ENCODE measurements at places on chromosomes 7 and 10.

- DNase-seq, result no peak
Observed at GRCh38 chr7:138359870-138360559, 100.0 kb upstream of the TRIM24 start.

DNA sequence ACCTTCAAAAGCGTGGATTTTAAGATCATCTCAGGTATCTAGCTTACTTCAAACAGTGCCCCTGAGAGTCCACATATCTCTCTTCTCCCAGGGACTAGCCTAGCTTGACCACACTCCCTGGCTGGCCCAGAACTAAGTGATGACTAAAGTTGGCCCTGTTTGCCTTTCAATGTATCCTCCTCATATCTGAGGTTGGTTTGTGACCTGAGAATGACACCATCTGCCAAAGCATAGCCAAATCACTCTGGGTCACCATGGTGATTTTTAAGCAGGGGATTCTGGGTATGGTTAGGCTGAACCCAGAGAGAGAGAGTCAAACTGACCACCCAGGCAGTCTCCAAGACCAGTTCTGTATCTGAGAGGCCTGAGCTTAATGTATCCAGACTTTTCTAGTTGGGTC, 16.2 kb downstream of the CNNM1 start:
- DNase-seq, result no peak

- DNase-seq, result no peak
Observed at GRCh38 chr10:45555795-45556194, 116.8 kb downstream of the ZFAND4 start.

DNA sequence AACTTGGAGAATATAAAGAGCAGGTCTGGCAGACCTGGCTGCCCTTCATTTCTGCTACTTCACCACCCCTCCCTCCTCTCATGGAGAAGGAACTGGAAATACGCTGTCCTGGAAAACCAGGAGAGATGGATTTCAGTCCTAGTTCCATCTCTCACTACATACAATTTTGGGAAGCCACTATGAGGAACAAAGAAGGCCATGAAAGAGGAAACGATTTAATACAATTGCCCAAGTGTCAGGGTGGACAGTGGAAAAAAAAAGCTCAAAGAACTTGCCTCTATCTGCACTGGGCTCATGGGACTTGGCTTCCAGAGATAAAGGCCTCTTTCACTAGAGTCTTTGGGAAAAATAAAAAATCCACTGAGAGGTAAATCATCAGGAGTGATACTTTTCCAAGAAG, 561.7 kb downstream of the KCNMA1 start:
- DNase-seq, result no peak

GRCh38 chr7:6618621-6619020, 3.2 kb downstream of the ZNF853 start:
- DNase-seq, result no peak

GRCh38 chr7:410395-410910, 109.2 kb downstream of the PDGFA start:
- no peak for DNase-seq

GRCh38 chr10:122294511-122295450, 23.7 kb downstream of the BTBD16 start:
- no peak for DNase-seq

- DNase-seq, result peak; percentile 75
Observed at GRCh38 chr7:21944616-21945453, 864 bp downstream of the CDCA7L start.

- no peak for DNase-seq
Observed at GRCh38 chr7:27116031-27116961, 13.8 kb upstream of the HOXA2 start.

DNA sequence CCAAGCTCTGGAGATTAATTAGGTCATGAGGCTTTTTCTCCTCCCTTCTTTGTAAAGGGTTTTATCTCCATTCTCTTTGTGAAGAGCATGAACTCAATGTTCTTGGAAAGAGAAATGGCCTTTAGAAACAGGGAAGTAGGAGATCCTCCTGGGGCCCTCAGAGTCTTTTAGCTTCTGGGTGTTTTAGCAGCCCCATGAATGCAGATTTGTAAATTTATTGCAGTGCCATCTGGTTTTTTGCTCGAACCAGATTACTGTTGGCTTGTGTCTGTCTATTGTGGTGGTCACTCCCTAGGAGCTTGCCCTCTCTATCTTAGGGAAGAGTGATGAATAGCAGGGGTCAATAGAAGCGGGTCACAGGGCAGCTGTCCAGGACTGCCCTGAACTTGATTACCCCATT, 110.6 kb downstream of the BTRC start:
- no peak for DNase-seq

DNA sequence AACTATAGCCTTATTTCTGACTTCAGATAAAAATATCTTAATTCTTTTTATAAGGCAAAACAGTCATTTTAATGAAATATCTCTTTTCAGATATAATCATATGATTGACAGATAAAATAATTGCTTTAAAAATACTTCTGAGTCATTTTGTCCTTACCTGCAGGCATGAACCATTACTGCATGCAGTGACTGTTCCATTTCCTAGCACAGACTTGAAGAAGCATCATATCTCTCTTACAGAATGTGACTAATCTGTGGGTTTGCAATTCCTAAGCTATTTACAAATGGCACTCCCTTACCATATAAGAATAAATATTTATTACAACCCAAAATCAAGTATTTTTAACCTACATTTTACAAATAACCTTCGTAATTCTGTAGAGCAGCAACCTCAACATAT, 120.7 kb downstream of the SRPK2 start:
- no peak for DNase-seq

GRCh38 chr10:118986815-118987790, 42.4 kb upstream of the NANOS1 start:
- peak; percentile 6 for DNase-seq

GRCh38 chr7:92116949-92117348, 17.3 kb downstream of the CYP51A1 start:
- no peak for DNase-seq
